Stimulated activated CD4-positive, alpha-beta T cell treated with anti-CD3 and anti-CD28 coated beads, Interleukin-12 subunit alpha, Interleukin-12 subunit beta, amount 100 ng/mL, for 48 hours (primary cell): ENCODE measurements at places on chromosomes 7 and 10.

DNA sequence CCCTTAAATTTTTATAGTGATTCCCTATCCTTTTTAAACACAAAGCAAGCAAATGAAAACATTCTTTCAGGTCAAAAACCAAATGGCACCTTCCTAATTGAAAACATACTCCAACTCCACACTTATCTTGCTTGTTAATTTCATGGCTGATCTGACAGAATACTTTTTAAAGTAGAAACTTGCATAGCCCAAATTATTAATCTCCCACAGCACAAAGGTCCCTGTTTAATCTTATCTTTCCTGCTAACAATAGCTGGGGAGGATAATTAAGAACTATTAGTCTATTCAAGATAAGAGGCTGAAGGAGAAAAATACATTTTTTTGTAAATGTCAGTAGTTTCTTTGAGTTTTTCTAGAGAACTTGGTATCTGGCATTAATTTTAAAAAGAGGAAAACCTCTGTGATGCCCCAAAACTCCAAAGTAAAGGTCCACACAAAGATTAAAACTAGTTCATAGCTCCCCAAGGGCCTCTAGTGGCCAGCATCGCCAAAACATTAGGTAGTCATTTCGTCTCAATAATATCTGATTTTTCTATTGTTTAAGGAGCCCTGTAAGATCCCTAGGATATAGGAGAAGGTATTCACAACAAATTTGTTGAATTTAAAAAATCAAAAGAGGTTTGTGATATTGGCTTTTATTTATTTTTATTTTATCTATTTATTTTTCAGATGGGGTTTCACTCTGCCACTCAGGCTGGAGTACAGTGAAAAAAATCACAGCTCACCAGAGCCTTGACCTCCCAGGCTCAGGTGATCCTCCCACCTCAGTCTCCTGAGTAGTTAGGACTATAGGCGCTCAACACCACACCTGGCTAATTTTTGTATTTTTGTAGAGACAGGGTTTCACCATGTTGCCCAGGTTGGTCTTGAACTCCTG is 14.7 kb downstream of the CDNF start:
- peak; percentile 22 for DNase-seq

GRCh38 chr7:96179837-96180236 is 142.1 kb downstream of the SLC25A13 start:
- no peak for DNase-seq

DNA sequence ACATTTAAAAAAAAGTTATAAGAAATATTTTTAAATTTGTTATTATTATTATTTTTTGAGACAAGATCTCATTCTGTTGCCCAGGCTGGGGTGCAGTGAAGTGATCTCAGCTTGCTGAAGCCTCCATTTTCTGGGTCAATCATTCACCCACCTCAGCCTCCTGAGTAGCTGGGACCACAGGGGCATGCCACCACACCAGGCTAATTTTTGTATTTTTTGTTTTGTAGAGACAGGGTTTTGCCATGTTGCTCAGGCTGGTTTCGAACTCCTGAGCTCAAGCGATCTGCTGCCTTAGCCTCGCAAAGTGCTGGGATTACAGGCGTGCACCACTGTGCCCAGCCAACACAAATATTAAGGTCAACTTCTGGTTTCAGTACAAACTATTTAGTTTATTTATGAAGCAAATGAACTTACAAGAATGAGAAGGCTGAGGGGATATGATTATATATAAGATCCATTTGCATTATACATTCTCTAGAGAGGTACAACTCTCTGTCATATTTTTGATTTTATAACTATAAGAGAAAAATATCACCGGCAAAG is 45.9 kb upstream of the FAM133B start:
- no peak for DNase-seq

DNA sequence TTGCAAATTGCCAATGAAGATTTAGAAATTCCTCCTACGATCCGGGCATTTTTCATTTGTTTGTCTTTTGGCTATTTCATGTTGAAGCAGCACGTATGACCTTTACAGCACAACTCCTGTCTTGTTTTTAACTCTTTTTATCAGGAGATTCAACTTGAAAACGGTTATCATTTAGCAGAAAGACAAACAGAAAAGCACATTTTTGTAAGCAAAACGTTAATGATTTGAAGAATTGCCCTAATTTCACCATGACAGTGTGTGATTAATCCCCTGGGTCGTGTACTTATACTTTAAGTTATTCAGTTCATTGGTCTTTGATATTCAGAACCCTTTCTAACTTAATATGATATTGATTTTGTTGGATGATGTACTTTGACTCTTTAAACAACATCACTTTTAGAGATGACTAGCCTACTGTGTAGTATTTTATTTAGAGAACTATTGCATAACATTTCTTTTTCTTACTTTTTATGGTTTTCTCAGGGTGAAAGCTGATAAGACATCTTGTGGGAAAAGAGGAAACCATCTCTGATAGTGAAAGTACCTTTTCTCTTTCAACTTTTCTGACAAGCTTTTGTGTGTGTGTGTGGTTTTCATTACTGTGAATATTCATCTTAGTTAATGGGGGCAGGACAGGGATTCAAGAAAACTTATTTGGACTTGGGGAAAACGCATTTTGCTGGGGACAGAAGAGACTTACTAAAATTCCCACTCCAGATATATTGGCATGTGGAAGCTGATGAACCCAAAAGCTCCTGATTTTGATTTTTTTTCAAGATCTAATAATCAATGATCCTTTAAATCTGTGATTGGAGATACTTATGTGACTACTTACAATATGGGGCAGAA is 8.1 kb downstream of the HHEX start:
- no peak for DNase-seq

GRCh38 chr10:95552679-95553342 is 8.4 kb downstream of the SORBS1 start:
- no peak for DNase-seq

- no peak for DNase-seq
These were observed 170.4 kb downstream of the DKK1 start for GRCh38 chr10:52484206-52485065.

- no peak for DNase-seq
These were observed 184.5 kb downstream of the ADK start for GRCh38 chr10:74335501-74335900.

- no peak for DNase-seq
These were observed 2.6 kb downstream of the LUC7L2 start for GRCh38 chr7:139362302-139362701.

DNA sequence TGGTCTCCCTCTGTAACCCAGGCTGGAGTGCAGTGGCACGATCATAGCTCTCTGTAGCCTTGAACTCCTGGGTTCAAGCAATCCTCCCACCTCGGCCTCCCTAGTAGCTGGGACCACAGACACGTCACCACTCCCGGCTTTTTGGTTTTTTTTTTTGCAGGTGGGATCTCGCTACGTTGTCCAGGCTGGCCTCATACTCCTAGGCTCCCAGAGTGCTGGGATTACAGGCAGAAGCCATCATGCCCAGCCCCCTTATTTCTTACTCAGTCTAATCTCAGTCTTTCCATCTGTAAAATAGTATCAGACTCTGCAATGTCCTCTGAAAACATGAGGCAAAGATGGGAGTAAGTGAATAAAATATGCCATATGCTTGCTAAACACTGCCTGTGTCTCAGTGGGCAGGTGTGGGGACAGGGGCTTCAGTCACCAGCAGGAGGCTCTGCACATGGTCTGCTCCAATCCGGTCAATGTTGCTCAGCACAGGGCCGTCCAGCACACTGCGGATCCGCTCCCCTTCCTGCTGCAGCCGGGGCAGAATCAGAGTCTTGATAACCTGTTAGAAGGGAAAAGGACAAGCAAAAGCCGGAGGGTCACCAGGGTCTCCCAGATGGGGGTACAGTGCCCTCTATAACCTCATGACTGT is 8.2 kb downstream of the AP4M1 start:
- no peak for DNase-seq

DNA sequence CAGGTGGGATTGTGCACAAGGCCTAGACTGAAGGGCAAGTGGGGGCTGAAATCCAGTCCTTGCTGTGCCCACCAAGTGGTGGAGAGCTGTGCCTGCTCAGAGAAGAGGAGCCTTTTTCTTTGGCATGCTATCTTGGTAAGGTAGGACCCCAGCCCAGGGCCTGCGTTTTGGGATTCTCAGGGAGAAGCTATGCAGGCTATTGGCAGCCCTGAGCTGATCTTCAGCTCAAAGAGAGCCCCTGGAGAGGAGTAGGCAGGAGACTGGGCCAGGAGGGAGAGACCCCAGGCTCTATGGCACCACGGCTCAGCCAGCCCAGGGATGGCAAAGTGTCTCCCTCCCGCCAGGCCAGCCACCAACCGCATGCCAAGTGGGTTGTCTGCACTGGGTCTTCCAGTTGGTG is 119.2 kb upstream of the PCBD1 start:
- DNase-seq = no peak

DNA sequence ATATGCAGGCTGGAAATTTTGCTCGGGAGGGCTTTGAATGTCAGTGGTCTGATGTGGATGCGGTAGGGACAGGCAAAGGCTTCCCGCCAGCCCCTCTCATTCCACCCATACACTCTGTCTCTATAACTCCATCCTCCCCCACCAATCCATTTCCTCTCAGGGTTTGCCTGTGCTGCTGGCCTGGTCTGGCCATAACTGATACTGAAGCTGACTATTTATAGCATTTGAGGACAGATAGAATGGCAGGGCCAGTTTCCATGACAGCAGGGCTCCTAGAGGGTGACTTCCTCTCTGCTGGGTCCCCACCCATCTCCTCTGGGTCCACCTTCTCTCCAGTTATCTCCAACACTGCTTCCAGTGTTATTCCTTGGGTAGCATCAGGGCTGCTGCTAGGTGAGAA is 6.6 kb upstream of the PDLIM1 start:
- DNase-seq = no peak

DNA sequence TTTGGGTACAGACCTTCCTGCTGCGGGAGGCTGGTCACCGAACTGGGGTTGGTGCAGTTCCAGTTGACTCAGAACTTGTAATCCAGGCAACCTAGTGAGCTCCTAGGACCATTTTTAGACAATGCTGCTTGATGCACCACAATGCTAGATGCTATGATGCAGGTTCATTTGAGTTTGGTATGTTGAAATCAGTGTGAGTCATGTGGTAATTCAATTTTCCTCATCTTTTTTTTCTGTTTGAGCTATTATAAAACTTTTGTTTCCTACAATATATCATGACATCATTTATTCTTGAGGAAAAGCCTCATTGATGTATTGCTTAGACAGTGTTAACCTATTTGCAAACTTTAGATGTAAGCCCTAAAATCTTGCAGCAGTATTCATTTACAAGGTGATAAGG is 40.9 kb upstream of the MTPN start:
- no peak for DNase-seq
